ENCODE measurements at places on chromosomes 1 and 21.

GRCh38 chr1:160083968-160084770 is 2.8 kb downstream of the KCNJ9 start:
- no peak for DNase-seq

DNA sequence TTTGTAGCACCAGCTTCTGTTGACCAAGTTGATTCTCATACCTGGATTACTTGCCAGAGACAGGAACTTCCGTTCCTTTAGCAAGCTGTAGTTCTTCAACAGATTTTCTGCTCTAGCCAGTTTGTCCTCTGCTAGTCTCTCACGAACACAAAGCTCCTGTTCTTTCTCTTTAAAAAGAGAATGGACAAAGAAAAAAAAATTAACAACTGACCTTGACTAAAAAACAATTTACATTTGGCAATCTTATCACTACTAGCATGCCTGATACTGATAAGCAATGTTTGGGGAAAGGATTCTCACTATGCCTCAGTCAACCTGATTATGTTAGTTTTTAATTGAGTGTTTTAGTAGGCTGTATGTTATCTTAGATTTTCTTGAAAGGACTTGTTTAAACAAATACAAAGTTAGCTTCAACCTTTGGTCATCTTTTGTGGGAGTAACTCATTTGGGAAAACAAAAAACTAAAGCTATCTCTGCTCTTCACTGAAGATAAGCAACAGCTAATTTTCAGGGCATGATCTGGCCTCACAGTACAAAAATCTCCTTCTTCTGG is 8.3 kb downstream of the NEK2 start:
- DNase-seq, result no peak

GRCh38 chr1:210438928-210439841 is 110.5 kb downstream of the HHAT start:
- no peak for DNase-seq

DNA sequence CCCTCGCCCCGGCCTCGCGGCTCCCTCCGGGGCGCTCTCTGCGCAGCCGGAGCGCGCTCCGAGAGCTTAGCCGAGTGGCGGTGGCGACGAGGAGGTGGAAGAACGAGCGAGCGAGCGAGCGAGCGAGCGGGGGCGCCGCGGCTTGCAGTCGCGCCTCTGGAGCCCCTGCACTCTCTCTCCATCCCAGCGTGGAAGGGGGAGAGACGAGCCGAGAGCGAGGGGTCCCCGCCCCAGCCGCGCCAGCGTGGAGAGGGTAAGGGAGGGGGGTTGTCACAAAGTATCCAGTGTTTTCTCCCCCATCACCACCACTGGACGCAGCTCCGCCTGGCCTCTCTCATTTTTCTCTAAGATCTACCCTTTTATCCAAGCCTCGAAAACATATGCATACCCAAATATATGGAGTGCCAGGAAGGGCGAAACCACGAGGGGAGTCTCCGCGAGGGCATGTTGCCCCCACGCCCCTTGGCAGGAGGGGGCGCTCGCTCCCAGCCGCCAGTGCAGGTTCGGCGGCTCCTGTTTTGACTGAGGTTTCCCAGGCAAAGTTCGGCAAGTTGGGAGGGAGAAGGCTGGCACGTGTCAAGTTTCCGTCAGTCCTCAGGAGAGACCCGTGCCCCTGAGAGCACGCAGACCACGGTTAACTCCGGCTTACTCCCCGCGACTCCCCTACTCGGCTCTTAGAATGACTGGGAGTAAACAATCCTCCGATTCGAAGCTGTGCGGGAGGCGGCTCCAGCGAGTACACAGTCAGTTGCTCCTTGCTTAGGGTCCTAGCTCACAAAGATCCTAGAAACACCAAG is 569 bp upstream of the DAB1 start:
- no peak for DNase-seq

- no peak for DNase-seq
Observed at GRCh38 chr1:231993968-231994455, 367.4 kb downstream of the DISC1 start.

GRCh38 chr1:175097361-175097760 is 29.7 kb downstream of the TNN start:
- no peak for DNase-seq

DNA sequence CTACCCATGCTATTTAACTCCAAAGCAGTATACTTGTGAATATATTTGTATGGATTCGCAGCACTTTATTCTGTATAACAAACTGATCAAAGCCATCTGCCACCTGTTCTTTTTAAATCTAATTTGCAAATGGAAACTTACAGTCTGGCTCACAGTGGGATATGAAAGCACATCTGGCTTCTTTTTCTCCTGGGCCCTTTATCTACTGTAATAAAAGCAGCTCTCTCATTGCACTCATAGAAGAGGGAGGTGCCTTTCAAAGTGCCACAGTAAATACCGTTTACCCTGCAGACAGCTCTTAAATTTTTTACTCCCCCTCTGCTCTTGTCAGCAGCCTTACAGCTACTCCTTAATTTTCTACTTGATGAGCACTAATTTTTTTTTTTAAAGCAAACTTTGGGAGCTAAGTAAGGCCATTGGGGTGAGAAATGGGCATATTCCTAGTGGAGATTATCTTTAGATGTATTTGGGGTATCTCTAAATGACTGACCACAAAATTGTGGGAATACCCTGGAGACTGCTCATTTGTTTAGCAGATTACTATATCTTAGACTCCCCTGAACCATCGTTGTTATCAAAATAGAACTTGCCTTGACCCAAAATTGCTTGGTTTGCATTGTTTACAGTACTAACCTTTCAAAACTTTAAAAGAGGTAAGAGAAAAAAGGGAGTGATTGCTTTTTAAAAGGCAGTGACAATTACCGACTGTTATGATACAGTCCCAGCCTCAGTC is 110.1 kb downstream of the VPS13D start:
- no peak for DNase-seq

- DNase-seq, result no peak
Observed at GRCh38 chr1:188382851-188383250, 1554.1 kb downstream of the PLA2G4A start.

GRCh38 chr1:244614113-244614836 is 38.7 kb upstream of the DESI2 start:
- no peak for DNase-seq

DNA sequence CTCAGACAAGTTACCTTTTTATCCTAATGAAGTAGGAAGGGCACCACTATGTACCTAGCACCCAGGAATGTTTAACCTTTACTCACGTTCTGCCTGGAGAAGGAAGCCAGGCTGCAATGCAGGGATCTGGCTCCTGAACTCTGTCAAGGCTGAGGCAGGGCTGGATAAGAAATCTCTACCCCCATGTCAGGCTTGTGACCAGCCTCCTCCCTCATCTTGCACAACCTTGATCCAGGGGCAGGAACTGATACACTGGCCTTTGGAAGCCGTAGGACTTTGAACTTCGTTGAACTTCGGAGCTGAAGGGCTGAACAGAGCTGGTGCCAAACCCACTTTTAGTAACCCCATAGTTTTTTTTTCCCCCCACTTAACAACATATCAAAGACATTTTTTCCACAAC is 8.0 kb upstream of the AKR1A1 start:
- no peak for DNase-seq

DNA sequence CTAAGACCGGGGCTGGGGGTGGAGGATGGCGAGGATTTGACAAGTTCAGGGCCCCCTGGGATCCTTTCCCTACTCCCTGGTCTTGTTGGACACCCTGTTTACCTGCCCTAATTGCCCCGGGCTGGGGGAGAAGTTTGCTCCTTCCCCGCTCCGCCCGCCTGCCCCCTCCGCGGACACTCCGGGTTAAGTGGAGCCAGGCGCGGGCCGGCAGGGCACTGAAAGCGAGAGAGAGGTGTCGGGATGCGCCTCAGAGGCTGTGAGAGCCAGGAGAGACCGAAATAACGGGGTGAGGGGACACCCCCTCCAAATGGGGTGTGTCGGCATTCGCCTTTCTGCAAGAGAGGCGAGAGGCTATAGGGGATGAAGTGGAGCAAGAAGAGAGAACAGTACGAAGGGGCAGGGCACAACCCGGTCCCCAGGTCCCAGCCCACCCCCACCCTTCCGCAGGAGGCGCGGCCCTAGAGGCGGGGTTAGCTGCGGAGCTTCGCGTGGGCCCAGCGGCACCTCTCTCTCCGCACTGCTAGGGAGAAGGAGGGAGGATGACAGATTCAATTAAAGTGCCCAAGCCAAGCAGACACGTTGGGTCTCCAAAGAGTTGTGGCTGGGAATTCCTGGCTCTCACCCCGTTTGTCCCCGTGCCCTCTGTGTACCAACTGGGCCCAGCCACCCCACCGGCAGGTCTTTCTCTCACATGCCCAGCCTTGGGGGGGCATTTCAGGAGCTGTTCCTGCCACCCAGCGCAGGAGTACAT is 3.8 kb downstream of the EFNA3 start:
- DNase-seq, result no peak
